ENCODE measurements at places on chromosomes 11 and 22. TPM values are rescaled to one million over a fixed set of nuclear protein-coding genes. Genes with fewer than 3 reads are reported as not detected.

SYT9 gene
- 0.63 TPM for total RNA-seq

SOX6 gene
- total RNA-seq: 0.15 TPM

GRIK4 gene
- 2.2 TPM for total RNA-seq

DNA sequence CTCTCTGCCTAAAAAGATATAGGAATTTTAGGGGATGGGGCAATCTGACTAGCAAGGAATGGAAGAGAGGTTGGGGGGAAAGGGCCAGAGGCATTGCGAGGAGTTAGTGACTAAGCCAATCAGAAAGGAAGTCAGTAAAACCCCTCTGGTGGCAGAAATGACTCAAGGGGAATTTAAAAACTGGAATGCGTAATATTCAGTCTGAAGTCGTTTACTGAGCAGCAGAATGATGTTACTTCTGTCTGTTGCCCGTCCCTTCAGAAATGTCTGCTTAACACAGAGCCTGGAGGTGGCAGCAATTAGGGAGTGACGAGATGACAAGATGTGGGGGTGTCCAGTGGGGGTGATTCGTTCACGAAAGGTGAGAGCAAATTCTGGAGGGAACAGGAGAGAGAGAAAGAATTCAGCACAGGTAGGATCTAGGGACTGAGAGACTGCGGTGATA, 107.7 kb upstream of the CLMP start:
- H3K36me3 ChIP-seq: no peaks in the 10 kb centered on the region
- no peak for DNase-seq
- H3K27me3 ChIP-seq: peaks cover 7% of the 10 kb centered on the region
- H3K27ac ChIP-seq: no peak overlapping the region
- peaks cover 1% of the 10 kb centered on the region for H3K4me1 ChIP-seq
- no peak overlapping the region for H3K4me3 ChIP-seq

- H3K27ac ChIP-seq: peak overlapping the region; percentile 93
- H3K36me3 ChIP-seq: peaks cover 22% of the 10 kb centered on the region
- peak; percentile 79 for DNase-seq
- no peaks in the 10 kb centered on the region for H3K4me1 ChIP-seq
These were observed 642 bp upstream of the PIK3C2A start for GRCh38 chr11:17208257-17208999.

GRCh38 chr11:41119484-41119883, 340.0 kb downstream of the LRRC4C start:
- no peaks in the 10 kb centered on the region for H3K36me3 ChIP-seq
- peaks cover 7% of the 10 kb centered on the region for H3K4me1 ChIP-seq
- H3K4me3 ChIP-seq: no peak overlapping the region
- H3K27ac ChIP-seq: no peak overlapping the region
- no peak for DNase-seq

- DNase-seq: no peak
- H3K36me3 ChIP-seq: no peaks in the 10 kb centered on the region
- H3K27ac ChIP-seq: no peak overlapping the region
- H3K27me3 ChIP-seq: no peaks in the 10 kb centered on the region
These were observed 76.5 kb downstream of the LRRC4C start for GRCh38 chr11:41382927-41383326.

DNA sequence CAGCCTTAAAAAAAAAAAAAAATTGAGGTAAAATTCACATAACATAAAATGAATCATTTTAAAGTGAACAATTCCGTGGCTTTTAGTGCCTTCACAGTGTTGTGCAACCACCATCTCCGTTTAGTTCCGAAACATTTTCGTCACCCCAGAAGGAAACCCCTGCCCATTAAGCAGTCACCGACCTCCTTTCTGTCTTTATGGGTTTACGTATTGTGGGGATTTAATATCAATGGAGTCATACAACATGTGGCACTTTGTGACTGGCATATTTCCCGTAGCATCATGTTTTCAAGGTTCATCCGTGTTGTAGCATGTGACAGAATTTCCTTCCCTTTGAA, 65.5 kb downstream of the BCR start:
- H3K27ac ChIP-seq: no peak overlapping the region
- H3K4me1 ChIP-seq: peaks cover 31% of the 10 kb centered on the region
- no peak for DNase-seq

DNA sequence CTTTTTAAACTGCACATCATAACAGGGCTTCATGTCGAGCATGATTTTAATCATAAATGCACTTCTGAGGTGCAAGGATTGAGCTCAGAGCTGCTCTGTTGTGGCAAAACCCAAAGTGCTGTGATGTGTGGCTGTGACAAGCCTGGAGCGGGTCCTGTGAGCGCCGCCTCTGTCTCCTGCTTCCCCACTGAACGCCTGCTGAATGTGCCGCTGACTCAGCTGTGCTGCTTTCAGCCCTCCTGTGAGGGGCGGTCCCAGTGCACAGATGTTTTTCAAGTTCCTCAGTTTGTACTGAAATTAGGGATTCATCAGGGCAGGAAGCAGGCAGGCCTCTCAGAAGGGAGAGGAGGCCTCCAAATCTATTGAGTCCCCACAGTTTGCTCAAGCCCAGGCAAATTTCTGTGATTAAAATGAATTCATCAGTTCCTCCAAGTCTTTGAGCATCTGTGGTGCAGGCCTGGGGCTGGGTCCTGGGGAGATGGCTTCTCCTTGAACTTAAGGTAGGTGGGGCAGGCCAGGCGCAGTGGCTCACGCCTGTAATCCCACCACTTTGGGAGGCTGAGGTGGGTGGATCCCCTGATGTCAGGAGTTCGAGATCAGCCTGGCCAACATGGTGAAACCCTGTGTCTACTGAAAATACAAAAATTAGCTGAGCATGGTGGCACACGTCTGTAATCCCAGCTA, 3.0 kb upstream of the GTSE1 start:
- H3K27ac ChIP-seq: no peak overlapping the region
- no peak overlapping the region for H3K4me3 ChIP-seq
- H3K36me3 ChIP-seq: peaks cover 4% of the 10 kb centered on the region
- no peaks in the 10 kb centered on the region for H3K4me1 ChIP-seq
- no peaks in the 10 kb centered on the region for H3K27me3 ChIP-seq
- DNase-seq: no peak

DNA sequence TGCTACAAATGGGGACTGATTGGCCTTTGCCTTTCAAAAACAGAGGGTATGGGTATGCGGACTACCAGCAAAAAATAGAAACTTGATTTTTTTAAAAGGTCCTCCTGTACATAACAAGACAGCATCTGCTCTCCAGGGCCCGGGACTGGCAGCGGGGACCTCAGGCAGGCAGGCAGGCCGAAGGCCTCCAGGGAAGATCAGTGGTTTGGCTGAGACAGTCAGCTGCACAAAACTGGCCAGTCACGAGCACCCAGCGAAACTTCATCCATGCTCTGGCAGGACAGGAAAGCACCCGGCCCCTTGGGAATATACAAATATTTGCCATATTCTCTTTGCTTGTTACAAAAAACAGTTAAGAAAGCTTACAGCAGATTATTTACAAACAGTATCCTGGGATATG, 11.0 kb downstream of the RPL27A start:
- H3K27me3 ChIP-seq: no peaks in the 10 kb centered on the region
- no peak overlapping the region for H3K4me3 ChIP-seq
- peaks cover 46% of the 10 kb centered on the region for H3K36me3 ChIP-seq
- H3K27ac ChIP-seq: no peak overlapping the region
- H3K4me1 ChIP-seq: peaks cover 7% of the 10 kb centered on the region

GRCh38 chr11:111607751-111608150, 5.5 kb downstream of the SIK2 start:
- H3K4me1 ChIP-seq: peaks cover 3% of the 10 kb centered on the region
- no peak for DNase-seq
- H3K4me3 ChIP-seq: no peak overlapping the region

GRCh38 chr11:134347441-134347840, 15.7 kb downstream of the GLB1L2 start:
- H3K27me3 ChIP-seq: no peaks in the 10 kb centered on the region
- DNase-seq: peak; percentile 12
- H3K4me3 ChIP-seq: no peak overlapping the region

GRCh38 chr11:61429346-61429690, 457 bp downstream of the CPSF7 start:
- H3K27me3 ChIP-seq: no peaks in the 10 kb centered on the region
- H3K36me3 ChIP-seq: peaks cover 35% of the 10 kb centered on the region
- no peaks in the 10 kb centered on the region for H3K4me1 ChIP-seq
- H3K4me3 ChIP-seq: peak overlapping the region; percentile 97
- peak; percentile 78 for DNase-seq
- no peak overlapping the region for H3K27ac ChIP-seq

GRCh38 chr22:25942856-25943411, 200.9 kb downstream of the MYO18B start:
- H3K27ac ChIP-seq: no peak overlapping the region
- DNase-seq: peak; percentile 68
- peaks cover 5% of the 10 kb centered on the region for H3K4me1 ChIP-seq
- H3K4me3 ChIP-seq: no peak overlapping the region
- H3K36me3 ChIP-seq: no peaks in the 10 kb centered on the region

GRCh38 chr11:133526790-133527189, 5.5 kb downstream of the OPCML start:
- peaks cover 4% of the 10 kb centered on the region for H3K36me3 ChIP-seq
- H3K27me3 ChIP-seq: no peaks in the 10 kb centered on the region
- H3K4me1 ChIP-seq: peaks cover 13% of the 10 kb centered on the region
- H3K4me3 ChIP-seq: no peak overlapping the region
- DNase-seq: no peak

DNA sequence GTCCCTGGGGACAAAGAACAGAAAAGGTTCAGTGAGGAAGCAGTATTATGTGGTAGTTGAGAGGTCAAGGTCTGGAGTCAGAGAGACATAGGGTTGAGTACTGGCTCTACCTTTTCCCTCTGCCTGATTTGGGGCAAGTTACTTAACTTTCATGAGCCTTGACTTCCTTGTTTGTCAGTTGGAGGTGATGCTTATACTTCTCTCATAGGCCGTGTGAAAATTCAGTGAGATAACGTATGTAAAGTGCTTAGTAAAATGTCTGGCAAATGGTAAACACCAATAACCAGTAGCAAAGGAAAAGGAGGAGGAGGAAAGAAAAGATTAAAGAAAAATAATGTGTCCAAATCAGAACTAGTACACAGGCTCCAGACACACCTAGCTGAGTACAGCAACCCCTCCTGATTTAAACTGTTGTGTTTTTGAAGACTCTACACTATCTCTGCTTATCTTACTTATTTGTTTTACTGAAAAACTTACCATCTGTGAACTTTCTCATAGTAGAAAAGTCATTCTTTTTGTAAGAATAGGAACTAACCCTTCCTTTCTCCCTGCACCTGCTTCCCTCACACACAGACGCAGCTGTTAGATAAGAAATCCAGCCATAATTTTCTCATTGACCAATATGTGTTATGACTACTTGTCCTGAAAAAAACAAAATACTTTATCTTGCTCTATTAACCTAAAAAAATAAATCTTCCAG, 126.9 kb downstream of the CD44 start:
- no peaks in the 10 kb centered on the region for H3K4me1 ChIP-seq
- no peaks in the 10 kb centered on the region for H3K27me3 ChIP-seq
- no peaks in the 10 kb centered on the region for H3K36me3 ChIP-seq
- H3K27ac ChIP-seq: no peak overlapping the region
- no peak overlapping the region for H3K4me3 ChIP-seq
- DNase-seq: no peak

- H3K27ac ChIP-seq: no peak overlapping the region
- H3K27me3 ChIP-seq: no peaks in the 10 kb centered on the region
- no peak for DNase-seq
These were observed 3.4 kb downstream of the FADS3 start for GRCh38 chr11:61887839-61888494.

DNA sequence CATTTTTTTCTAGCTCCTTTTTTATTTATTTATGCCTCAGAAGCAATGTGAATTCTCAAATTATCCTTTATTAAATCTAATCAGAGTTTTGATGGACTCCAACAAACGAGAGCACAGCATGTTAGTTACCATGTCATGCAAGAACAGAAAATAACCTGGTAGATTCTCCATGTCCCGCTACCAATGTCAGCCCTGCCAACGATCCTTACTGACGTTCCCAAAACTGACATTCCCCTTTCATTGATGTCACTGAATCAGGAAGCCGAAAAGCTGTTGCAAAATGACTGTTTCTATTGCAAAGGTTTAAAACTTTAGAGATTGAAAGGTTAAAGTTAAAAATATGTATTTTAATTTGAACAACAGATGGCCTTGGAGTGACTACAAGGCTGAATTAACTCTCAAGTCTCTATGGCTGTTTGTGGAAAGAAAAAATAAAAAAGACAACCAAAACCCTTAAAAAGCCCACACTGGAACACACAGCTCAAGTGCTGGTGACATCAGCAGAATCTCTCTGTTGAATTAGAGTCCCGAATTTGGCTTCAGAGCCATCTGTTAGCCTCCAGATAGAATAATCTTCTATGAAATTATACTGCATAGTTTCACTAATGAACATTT, 96.8 kb downstream of the BDNF start:
- H3K4me1 ChIP-seq: no peaks in the 10 kb centered on the region
- H3K27me3 ChIP-seq: no peaks in the 10 kb centered on the region
- DNase-seq: no peak
- no peak overlapping the region for H3K4me3 ChIP-seq
- H3K36me3 ChIP-seq: no peaks in the 10 kb centered on the region

DNA sequence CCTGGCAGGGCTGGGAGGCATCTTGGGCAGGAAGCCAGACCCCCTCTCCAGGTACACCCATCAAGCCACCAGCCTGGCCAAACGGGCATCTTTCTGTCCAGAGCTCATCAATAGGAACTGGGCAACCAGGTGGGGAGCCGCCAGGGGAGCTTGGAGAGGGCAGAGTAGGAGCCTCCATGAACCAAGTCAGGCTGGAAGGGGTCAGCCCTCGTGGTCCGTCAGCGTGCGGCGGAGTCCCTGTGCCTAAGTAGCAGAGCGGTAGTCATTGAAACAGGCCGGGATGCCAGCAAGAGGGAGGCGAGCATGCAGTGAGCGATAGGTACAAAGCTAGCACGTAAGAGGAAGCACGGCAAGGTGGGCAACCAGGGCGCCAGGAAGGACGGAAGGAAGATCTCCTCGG, 1.7 kb downstream of the RTL6 start:
- no peak overlapping the region for H3K27ac ChIP-seq
- peaks cover 26% of the 10 kb centered on the region for H3K36me3 ChIP-seq
- no peaks in the 10 kb centered on the region for H3K27me3 ChIP-seq
- DNase-seq: no peak
- peak overlapping the region; percentile 85 for H3K4me3 ChIP-seq
- peaks cover 5% of the 10 kb centered on the region for H3K4me1 ChIP-seq

- no peak for DNase-seq
- no peak overlapping the region for H3K27ac ChIP-seq
- H3K4me3 ChIP-seq: no peak overlapping the region
These were observed 63.8 kb downstream of the CYB5R2 start for GRCh38 chr11:7609521-7609920.
